Fibroblast of lung (primary cell): ENCODE measurements at places on chromosomes 12 and 14. TPM values are rescaled to one million over a fixed set of nuclear protein-coding genes. Genes with fewer than 3 reads are reported as not detected.

Gene ISCA2
- total RNA-seq, result 11.7 and 17.7 TPM in 2 replicates

Gene KRT7
- total RNA-seq, result 3.1 and 3.5 TPM in 2 replicates

Gene GNG2
- 19.0 and 21.5 TPM in 2 replicates for total RNA-seq

Gene TMX1
- 45.5 and 49.5 TPM in 2 replicates for total RNA-seq

Gene GCN1
- total RNA-seq, result 86.8 and 93.1 TPM in 2 replicates

Gene TEX52
- total RNA-seq, result not detected in 2 replicates

Gene TMEM116
- 12.3 and 21.8 TPM in 2 replicates for total RNA-seq

Gene CHFR
- 21.6 and 28.2 TPM in 2 replicates for total RNA-seq

Gene MANSC4
- 0.17 TPM in 1 of 2 replicates, not detected in the other for total RNA-seq

Gene COX8C
- total RNA-seq, result 0.33 TPM in 1 of 2 replicates, not detected in the other

Gene PDE3A
- 0.17 and 0.26 TPM in 2 replicates for total RNA-seq

Gene E2F7
- total RNA-seq, result 4.6 and 9.7 TPM in 2 replicates

Gene ST8SIA1
- 5.9 and 23.9 TPM in 2 replicates for total RNA-seq

Gene POTEG
- not detected in 2 replicates for total RNA-seq

Gene MTHFD1
- 33.1 and 41.6 TPM in 2 replicates for total RNA-seq

Gene LPAR5
- not detected in 2 replicates for total RNA-seq

Gene RPL10L
- total RNA-seq, result not detected in 2 replicates

Gene FAM90A1
- 0.26 and 0.33 TPM in 2 replicates for total RNA-seq

Gene NFE2
- under 0.01 and 0.17 TPM in 2 replicates for total RNA-seq

Gene TOMM20L
- total RNA-seq, result not detected in 2 replicates

Gene KCNC2
- not detected in 2 replicates for total RNA-seq

Gene GUCY2C
- not detected in 2 replicates for total RNA-seq

Gene SLC41A2
- total RNA-seq, result 20.8 and 22.8 TPM in 2 replicates

Gene FOXN4
- not detected in 2 replicates for total RNA-seq

Gene SMOC1
- not detected in 2 replicates for total RNA-seq

Gene PRR4
- total RNA-seq, result 0.66 and 0.77 TPM in 2 replicates

Gene CD9
- total RNA-seq, result 266 and 856 TPM in 2 replicates

Gene METTL25
- total RNA-seq, result 6.9 and 9.5 TPM in 2 replicates

Gene SMCO2
- total RNA-seq, result 0.26 TPM in 1 of 2 replicates, not detected in the other

Gene AMDHD1
- under 0.01 and 0.33 TPM in 2 replicates for total RNA-seq

Gene TAS2R50
- 1.3 and 2.3 TPM in 2 replicates for total RNA-seq

Gene TMCC3
- total RNA-seq, result 0.33 and 0.51 TPM in 2 replicates

Gene PMEL
- 0.26 and 0.50 TPM in 2 replicates for total RNA-seq

Gene KRT71
- total RNA-seq, result not detected in 2 replicates

Gene ESPL1
- 0.26 and 1.8 TPM in 2 replicates for total RNA-seq

Gene PLEKHD1
- under 0.01 TPM in 2 replicates for total RNA-seq

Gene ASB2
- 0.51 and 0.99 TPM in 2 replicates for total RNA-seq

Gene C14orf39
- not detected in 2 replicates for total RNA-seq

Gene PLEKHG7
- not detected in 2 replicates for total RNA-seq

Gene EGLN3
- 0.66 and 1.8 TPM in 2 replicates for total RNA-seq

Gene C14orf93
- total RNA-seq, result 10.5 and 13.0 TPM in 2 replicates

Gene SDS
- total RNA-seq, result not detected in 2 replicates

Gene NKX2-8
- total RNA-seq, result not detected in 2 replicates

Gene KCNJ8
- total RNA-seq, result 7.4 and 13.2 TPM in 2 replicates

Gene APOF
- not detected in 2 replicates for total RNA-seq

Gene CLEC14A
- 2.6 and 5.3 TPM in 2 replicates for total RNA-seq

Gene SERPINA9
- total RNA-seq, result not detected in 2 replicates

Gene POU6F1
- 3.3 and 4.8 TPM in 2 replicates for total RNA-seq

Gene TSPAN19
- total RNA-seq, result not detected in 2 replicates

Gene ACVRL1
- total RNA-seq, result 20.8 and 36.2 TPM in 2 replicates

Gene ESYT1
- total RNA-seq, result 261 and 446 TPM in 2 replicates

Gene TMEM132C
- total RNA-seq, result under 0.01 TPM in 1 of 2 replicates, not detected in the other

Gene SERPINA6
- not detected in 2 replicates for total RNA-seq

Gene WNT5B
- 40.3 and 105 TPM in 2 replicates for total RNA-seq

Gene MMP14
- 346 and 375 TPM in 2 replicates for total RNA-seq
